ENCODE measurements at places on chromosomes 3 and 15.

GRCh38 chr3:52532838-52533622 is 627 bp downstream of the NT5DC2 start:
- no peak for DNase-seq

- DNase-seq = no peak
These were observed 3.9 kb upstream of the VPS8 start for GRCh38 chr3:184808021-184808420.

GRCh38 chr15:96321639-96322535 is 8.6 kb upstream of the NR2F2 start:
- DNase-seq = no peak

- no peak for DNase-seq
These were observed 12.9 kb upstream of the APEH start for GRCh38 chr3:49661281-49661680.

DNA sequence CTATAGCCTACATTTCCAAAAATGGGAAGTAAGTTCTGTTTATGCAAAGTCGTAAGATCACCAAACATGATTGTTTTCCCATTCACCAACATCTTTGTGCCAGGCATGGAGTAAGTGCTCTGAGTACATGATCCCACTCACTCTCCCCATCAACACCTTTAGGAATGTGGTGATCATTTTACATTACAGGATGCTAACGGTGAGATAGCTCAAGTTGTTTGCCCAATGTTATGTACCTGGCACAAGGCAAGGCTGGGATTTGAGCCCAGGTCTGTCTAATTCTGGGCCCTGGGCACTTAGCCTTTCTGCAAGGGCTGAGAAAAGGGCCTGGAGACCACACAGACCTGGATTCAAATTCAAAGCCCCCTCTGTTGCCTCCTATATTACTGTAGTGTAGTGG is 581.7 kb upstream of the CFAP20DC start:
- DNase-seq = no peak

DNA sequence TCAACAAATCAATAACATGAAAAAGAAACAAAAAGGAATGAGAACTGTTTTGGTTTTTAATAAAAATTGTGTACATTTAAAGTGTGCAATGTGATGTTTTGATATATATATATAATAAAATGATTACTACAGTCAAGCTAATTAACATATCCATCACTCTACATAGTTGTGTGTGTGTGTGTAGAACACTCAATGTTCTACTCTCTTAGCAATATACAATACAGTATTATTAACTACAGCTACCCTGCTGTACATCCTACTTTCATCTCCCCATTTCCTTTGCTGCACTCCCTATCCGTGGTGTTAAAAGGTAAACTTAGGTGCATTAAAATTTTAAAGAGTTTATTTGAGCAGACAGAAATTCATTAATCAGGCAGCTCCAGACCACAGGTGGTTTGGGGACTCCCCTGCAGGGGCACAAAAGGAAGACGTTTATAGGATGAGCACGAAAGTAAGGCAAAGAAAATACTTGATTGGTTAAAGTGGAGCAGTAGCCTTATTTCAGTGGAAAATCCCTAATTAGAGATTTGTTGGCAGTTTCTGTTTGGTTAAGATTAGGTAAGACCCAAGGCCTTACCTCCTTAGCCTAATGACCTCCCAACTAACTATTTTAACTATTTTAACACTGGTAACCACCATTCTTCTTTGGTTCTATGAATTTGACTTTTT is 61.8 kb upstream of the SNRK start:
- no peak for DNase-seq

- no peak for DNase-seq
These were observed 23.8 kb downstream of the NTRK3 start for GRCh38 chr15:88232771-88233201.

GRCh38 chr3:175606650-175607318 is 747.6 kb downstream of the NAALADL2 start:
- no peak for DNase-seq
